ENCODE measurements at places on chromosomes 4 and X.

- DNase-seq: no peak
These were observed 269.4 kb upstream of the FAT4 start for GRCh38 chr4:125045311-125045710.

- no peak for DNase-seq
These were observed 62.6 kb downstream of the CHIC2 start for GRCh38 chr4:54001668-54002365.

DNA sequence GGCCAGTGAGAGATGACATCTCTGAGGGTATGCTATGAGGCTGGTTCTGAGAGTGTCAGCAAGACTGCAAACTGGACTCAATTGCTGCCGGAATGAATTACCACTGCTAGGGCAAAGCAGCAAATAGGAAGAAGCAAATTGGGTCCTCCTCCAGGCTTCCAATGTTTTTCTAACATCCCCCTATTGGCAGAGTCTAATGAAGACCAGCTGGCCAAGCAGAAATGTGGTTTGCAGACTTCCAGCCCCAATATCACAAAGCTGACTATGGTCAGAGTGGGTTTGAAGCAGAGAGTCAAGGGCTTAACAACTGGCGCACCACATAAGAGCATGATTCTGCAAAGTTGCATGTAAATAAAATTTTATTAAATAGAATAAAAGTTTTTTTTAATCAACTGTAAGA lies 225.4 kb upstream of the GLRA2 start:
- DNase-seq: no peak

GRCh38 chrX:118536687-118537461 lies 41.3 kb downstream of the DOCK11 start:
- peak; percentile 38 for DNase-seq

GRCh38 chr4:180788729-180789128 lies 1454.5 kb upstream of the TENM3 start:
- DNase-seq: no peak

- no peak for DNase-seq
These were observed 59.3 kb downstream of the MAPK10 start for GRCh38 chr4:86300516-86300915.

DNA sequence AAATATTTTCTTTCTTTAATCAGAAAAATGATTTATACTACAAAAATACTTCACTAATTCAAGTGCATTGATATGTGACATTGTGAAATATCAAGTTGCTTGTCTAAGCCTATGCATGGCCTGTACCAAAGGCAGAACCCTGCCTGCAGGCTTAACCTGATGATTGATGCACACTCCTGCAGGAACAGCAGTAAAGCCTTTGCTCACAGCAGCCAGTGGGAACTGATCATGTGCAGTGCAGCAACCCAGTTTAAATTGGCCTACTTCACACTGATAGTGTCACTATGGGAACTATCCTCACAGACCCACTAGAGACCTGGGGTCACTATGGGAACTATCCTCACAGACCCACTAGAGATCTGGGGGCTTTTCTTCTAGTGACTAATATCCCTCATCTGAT lies 603.8 kb downstream of the RAPGEF2 start:
- DNase-seq: no peak

Data from SK-MEL-5 (cell line).